ENCODE measurements at places on chromosomes 5 and 9. TPM values are rescaled to one million over a fixed set of nuclear protein-coding genes. Genes with fewer than 3 reads are reported as not detected.

Gene PCDHGA11
- not detected for polyA plus RNA-seq

Gene AIF1L
- polyA plus RNA-seq: not detected

Gene SLC6A7
- polyA plus RNA-seq: not detected

Gene PCDHA7
- not detected for polyA plus RNA-seq

Gene KLF9
- polyA plus RNA-seq: 4.0 TPM

Gene SYNPO
- polyA plus RNA-seq: not detected

Gene MYMK
- polyA plus RNA-seq: not detected

Gene CDH6
- not detected for polyA plus RNA-seq

Gene NEUROG1
- polyA plus RNA-seq: not detected

Gene NDST1
- not detected for polyA plus RNA-seq

Gene NXNL2
- polyA plus RNA-seq: not detected

Gene MSX2
- polyA plus RNA-seq: not detected

Gene FAM221B
- not detected for polyA plus RNA-seq

GRCh38 chr9:75487856-75488718, 399.8 kb downstream of the OSTF1 start:
- no peak for DNase-seq

- no peak for DNase-seq
Observed at GRCh38 chr9:4622016-4622415, 40.1 kb upstream of the PLPP6 start.

DNA sequence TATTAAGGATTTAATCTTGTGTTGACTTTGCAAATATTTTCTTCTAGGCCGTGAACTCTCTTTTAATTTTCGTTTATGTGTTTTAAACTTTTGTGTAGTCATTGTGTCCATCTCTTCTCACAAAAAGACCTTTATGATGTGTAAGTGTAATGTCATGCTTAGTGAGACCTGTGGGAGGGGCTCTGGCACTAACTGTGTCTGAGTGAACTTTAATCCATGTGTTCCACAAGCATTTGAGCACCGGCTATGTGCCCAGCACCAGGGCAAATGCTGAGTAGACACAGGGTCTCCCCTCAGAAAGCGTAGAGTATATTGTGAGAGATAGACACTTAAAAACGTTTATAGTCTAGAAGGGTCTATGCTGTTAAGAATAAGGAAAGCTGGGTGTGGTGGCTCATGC, 272.6 kb upstream of the TUT7 start:
- DNase-seq: no peak

- DNase-seq: no peak
Observed at GRCh38 chr5:173869316-173869715, 18.8 kb upstream of the CPEB4 start.

DNA sequence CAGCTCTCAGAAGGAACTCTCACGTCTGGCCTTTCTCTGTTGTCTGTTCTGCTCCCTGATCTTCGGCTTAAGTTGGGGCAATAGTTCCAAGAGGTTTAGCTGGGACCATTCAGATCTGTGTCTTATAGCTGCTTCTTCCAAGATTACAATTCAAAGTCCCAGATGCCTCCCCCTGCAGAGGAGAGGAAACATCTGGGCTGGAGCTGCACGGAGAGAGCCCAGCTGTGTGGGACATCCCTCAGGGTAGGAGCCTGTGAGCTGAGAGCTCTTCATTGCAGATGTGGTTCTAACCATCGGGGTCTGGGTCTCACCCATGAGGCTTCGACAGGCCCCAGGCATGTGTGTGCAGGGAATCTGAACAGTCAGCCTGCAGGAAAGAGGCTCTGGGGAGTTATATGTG, 9.0 kb upstream of the PHF19 start:
- no peak for DNase-seq

- no peak for DNase-seq
Observed at GRCh38 chr9:95770653-95771131, 104.8 kb upstream of the ERCC6L2 start.

- no peak for DNase-seq
Observed at GRCh38 chr5:156841737-156842136, 8.4 kb upstream of the PPP1R2B start.

GRCh38 chr9:93488244-93488643, 34.9 kb upstream of the FAM120AOS start:
- no peak for DNase-seq

DNA sequence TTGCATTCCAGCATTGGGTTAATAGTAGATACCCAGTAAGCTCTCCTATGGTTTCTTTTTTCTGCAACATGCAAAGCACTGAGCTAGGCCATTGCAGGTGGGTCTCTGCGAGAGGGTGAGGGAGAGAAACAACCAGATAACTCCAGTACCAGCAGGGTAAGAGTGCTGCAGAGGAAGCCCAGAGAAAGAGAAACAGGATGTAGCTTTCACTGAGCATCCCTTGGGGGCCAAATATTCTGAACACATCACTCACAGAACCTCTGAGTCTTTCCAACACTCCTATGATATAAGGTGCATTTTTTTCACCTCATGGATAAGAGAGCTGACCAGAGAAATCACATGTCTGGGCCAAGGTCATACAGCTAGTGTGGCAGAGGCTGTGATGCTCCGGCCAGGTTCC, 76.7 kb downstream of the TRIM32 start:
- DNase-seq: no peak

- DNase-seq: no peak
Observed at GRCh38 chr9:224582-225520, 10.2 kb downstream of the DOCK8 start.

DNA sequence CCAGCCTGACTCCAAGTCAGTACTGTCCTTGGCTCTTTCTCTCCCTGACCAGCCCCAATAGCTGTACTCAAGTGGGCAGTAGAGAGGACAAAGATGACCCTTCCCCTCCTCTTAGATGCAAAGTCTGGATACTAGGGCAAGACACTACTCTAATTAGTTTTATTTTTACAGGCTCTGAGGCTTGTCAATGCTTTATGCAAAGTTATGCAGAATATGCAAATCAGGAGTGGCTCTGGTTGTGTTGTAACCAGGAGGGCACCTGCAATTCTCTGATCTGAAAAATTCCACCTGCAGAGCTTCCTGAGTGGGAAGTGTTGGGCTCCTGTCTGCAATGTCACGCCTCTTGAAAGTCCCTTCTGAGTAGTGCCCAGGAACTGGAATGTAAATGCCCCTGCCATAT, 201.5 kb downstream of the RGS3 start:
- DNase-seq: no peak

DNA sequence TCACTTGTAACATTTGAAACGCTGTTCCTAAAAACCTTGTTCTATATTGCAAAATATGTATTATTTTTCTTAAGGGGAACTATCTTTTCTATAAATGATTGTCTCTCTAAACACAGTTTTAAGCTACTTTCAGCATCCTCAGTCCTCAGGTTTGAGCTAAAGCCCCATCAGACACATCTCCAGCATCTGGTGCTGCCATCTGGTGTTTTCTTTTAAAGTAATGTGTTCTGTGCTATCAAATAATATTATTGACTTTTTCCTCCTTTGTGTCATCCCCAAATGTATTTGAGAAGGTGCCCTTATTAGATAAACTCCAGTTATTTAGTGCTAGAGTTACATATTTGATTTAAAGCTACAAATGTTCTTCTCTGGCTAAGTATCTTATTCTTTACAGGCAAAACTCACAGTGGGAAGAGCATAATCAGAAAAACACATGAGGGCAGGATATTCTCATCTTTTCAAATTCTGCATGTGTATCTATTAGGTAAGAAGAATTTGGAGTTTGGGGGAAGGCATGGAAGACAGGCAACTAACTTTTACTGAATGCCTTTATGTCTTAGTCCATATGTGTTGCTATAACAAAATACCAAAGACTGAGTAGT, 27.5 kb downstream of the ZNF474 start:
- DNase-seq: no peak

GRCh38 chr5:165035520-165035919, 1530.1 kb downstream of the MAT2B start:
- no peak for DNase-seq

GRCh38 chr5:171158581-171158980, 150.5 kb upstream of the TLX3 start:
- no peak for DNase-seq

DNA sequence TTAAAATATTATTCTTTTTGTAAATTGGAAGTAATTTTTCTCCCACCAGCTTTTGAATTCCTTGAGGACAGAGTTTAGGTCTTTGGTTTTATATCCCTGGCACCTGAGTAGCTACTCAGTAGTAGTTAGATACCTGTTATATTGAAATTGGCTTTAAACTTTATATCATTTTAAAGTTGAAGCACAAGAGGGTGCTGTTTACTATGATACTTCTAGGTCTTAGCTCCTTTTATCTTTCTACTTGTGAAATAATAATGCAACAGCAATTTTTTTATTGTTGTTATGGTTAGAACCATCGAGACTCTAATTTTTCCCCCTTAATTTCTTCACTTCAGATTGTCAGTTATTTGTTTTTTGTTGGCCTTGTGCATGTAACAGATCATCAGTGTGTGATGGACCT, 46.3 kb downstream of the AP3S1 start:
- DNase-seq: no peak

DNA sequence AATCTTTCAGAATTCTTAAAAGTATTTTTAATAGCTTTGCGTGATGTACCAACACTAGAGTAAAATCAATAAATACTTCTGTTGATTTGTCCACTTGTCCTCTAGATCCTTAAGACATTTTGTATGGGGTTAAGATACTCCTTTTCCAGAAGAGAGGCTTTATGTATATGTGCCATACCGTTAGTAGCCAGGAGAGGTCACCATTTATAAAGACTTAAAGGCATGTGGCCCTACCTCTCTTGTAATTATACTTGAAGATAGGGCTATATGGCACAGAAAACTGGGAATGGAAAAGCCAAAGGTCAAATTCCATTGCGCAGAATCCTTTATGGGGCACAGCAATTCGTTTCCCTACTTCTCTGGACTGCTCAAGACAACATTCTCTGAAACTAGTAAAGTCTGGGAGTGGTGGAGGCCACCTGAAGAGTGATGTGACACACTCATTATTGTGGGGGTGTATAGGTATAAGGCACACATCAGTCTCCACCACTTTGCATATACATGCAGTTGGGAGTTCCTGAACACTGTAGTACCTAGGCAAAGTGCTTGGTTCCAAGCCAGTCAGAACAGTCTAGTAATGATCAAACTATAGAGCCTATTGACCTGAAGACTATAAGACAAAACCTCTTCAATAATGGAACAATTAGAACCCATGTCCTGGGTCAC, 140.1 kb upstream of the FBXL17 start:
- DNase-seq: no peak

GRCh38 chr5:139912804-139913203, 117.2 kb downstream of the PSD2 start:
- no peak for DNase-seq

DNA sequence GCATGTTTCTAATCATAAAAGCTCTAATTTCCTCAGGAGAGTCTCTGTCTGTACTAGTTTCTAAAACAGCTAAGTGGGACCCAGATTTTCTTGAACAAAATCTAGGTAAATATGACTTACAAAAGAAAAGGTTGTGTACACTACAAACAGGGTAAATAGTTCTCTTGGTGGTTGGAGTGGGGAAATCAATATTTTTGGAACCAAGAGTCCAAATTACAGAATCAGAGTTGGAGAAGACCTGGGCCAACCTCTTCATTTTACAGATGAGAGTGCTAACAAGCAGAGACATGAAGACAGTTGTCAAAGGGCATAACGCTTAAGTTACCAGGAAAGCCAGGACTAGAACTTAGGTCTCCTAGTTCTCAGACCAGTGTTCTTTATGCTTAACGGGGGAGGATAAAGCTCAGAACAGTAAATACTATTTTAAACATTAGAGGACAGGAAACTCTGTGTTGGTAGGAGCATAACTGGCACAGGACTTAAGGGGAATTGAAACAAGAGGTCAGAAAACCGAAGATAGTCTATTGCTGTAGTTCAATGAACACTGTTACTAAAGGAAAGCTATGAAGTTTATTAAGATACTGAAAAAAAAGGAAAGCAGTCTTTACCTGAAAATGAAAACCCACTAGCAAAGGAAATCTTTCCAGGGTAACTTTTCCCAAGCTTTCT, 9.3 kb upstream of the GOLGA1 start:
- DNase-seq: no peak

- no peak for DNase-seq
Observed at GRCh38 chr5:65612298-65612907, 11.7 kb downstream of the TRIM23 start.

DNA sequence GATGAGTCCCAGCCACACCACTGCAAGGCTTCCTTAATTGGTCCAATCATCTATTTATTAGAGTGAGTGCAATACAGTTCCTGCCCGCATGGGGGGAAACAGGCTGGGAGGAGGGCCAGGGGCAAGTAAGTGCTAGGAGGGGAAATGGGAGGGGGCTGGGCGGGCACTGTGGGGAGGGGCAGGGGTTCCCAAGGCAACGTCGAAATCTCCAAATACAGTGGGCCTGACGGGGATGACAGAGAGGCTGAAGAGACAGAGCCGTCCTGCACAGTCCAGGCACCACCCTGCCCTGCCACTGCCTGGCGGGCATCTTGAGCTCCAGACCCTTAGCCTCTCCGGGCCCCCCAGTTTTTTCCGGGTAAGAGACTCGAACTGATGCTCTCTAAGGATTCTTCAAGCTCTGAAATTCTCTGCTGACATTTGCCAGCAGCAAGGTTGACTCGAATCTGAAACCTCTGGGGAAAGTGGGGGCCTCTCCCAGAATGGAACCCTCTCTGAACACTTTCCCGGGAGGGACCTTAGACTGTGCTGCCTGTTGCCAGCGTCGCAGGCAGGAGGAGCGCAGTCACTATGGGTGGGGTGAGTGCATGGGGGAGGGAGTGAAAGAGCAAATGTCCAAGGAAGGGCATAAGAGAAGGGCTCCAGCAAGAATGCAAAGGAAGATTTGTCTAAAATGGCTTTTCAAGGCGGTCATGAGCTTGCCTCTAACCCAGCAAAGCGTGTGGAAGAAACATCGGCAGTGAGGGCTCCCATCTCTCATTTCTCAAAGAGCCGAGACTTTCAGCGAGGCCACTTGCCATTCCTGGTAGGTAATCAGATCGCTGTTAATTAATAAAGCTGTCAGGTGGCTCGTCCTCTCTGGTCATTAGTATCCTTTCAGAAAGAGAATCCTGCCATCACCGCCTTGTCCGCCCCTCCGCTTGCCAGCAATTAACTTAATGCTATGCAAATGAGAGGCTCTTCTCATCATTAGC, 99.0 kb downstream of the GTF3C4 start:
- DNase-seq: peak; percentile 61

- DNase-seq: no peak
Observed at GRCh38 chr5:122112733-122113558, 16.4 kb upstream of the ZNF474 start.

GRCh38 chr5:142292808-142293207, 32.0 kb downstream of the SPRY4 start:
- DNase-seq: no peak
